ENCODE measurements at places on chromosomes 1 and 21. TPM values are rescaled to one million over a fixed set of nuclear protein-coding genes. Genes with fewer than 3 reads are reported as not detected.

GRCh38 chr1:42137766-42138165, 15.4 kb upstream of the GUCA2B start:
- no peak for DNase-seq

DNA sequence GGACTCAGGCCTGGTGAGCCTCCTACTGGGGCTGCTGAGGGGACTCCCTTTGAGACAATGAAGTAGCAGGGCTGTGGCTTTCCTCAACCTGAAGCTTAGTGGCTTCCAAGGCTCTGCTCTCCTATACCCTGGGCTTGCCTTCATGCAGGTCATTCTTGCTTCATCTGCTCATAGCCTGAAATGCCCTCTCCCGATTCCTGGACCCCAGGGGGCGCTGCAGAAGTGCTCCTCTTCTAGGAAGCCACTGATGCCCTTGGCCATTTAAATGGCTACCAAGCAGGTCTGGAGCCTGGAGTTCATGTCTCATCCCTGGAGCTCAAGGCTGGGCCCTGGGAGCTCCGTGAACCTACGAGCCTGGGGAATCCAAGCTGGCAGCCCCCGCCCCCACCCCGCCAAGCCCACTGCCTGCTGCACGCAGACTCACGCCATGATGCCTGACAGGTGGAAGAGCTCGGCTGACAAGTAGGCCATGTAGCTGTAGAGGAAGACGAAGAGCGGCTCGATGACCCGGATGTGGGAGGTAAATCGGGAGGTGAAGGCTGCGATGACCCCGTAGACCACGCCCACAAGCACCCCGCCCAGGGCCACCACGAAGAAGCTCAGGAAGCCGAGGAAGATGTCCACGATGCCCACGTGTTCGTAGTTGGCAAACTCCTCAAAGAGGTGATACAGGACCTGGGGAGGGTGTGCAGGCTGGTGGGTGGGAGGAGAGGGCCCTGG, 45.7 kb downstream of the SLC9A1 start:
- DNase-seq = no peak

- DNase-seq = no peak
Measured at GRCh38 chr21:35606146-35606545, 454.2 kb downstream of the SETD4 start.

GRCh38 chr1:64328193-64328592, 124.8 kb downstream of the UBE2U start:
- DNase-seq = no peak

GRCh38 chr1:219121679-219122078, 52.0 kb upstream of the LYPLAL1 start:
- DNase-seq = no peak

- no peak for DNase-seq
Measured at GRCh38 chr1:82775406-82776000, 974.8 kb downstream of the ADGRL2 start.

GRCh38 chr1:21239221-21239620, 51.0 kb downstream of the ECE1 start:
- no peak for DNase-seq

- DNase-seq = no peak
Measured at GRCh38 chr1:1629430-1630190, 2.4 kb upstream of the MMP23B start.

The GJA4 gene
- not detected for total RNA-seq

GRCh38 chr1:9643351-9644256, 7.9 kb upstream of the PIK3CD start:
- DNase-seq = no peak

- DNase-seq = no peak
Measured at GRCh38 chr1:162111572-162111971, 42.1 kb downstream of the NOS1AP start.

- DNase-seq = no peak
Measured at GRCh38 chr1:91589437-91589836, 88.8 kb downstream of the CDC7 start.

DNA sequence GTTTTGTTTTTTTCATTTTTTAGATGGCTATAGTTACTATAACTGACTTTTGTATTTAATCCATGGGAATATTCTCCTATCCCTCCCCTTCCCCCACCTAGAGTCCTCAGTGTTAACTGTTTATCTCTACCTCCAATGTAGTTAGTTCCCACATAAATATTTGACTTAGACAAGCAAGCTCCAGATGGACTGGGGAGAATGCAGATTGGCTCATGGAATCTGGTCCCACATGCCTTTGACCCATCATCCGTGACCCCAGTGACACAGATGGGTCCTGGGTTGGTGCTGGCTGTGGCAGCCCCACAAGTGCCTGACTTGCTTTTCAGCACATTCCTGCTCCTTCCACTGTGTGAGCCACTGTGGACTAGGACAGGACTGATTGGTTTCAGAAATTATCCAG, 41.8 kb downstream of the ATP2B4 start:
- DNase-seq = no peak

The OR6K3 gene
- not detected for total RNA-seq

The SMPDL3B gene
- 29.2 TPM for total RNA-seq

GRCh38 chr1:38044221-38045215, 2.1 kb downstream of the POU3F1 start:
- no peak for DNase-seq

DNA sequence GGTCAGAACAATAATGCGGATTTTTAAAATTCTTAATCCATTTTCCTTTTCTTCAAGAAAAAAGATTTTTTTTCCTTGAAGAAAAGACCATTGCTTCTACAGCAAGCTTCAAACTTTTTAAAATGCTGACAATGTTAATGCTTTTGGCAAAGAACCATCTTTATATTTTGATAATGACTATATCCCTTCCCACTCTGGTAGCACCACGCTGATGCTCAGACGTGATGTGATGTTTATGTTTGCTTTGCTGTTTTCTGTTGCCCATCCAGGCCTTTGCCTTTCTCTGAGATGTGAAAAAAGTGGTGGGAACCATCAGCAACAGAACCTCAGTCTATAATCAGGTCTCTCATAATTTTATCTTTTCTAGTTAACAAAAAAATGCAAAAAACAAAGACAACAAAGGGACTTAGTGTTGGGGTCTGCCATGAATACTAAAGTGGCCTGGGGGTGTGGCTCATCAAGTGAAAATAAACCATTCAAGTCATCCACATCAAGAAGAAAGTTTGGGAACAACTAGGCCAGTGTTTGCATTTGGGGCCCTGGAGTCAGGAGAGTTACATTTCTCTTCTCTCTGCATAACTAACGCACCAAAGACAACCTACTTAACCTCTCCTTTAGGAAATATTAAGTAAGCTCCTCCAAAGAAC, 244.6 kb upstream of the DMRTA2 start:
- no peak for DNase-seq

GRCh38 chr1:41955461-41956159, 36.9 kb upstream of the HIVEP3 start:
- peak; percentile 96 for DNase-seq

DNA sequence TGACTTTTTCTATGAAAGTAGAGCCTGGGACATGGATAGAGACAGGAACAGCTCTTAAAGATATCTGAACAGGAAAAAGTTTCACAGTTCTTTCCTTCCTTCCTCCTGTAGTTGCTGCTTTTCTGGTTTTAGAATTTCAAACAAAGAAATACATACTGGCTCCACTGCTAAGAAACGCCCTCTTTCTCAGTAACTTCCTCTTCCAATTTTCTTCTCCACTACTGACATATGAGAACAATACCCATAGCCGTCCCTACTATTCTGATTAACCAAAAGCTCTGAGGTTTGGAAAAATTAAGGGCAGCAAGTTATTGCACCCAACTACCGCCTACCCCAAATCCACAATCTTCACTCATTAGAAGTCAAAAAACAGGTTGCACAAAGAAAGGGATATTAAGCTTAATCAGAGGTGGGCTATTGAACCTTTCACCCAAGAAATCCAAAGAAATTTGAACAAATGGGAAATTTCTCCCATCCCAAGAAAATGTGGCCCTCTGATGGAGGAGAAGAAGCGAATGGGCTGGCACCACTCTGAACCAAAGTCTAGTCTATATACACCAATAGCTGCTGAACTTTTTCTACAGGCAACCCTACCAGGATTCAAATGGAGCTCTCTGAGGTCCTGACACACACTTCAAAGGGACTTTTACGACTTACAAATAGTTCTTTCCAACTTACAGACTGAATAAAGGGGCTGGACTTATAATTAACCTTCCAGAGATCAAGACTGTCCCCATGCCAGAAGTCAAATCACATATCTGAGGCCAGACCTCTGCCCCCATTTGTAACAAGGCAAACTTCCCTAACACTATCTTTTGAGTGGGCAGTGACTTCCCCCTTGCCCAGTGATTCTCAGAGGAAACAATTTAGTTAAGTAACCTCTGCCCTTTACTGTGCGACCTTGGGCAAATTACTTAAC, 1.7 kb downstream of the WASF2 start:
- peak; percentile 38 for DNase-seq

The GJB4 gene
- total RNA-seq = 5.8 TPM

The RGS18 gene
- not detected for total RNA-seq

The CHI3L1 gene
- not detected for total RNA-seq

DNA sequence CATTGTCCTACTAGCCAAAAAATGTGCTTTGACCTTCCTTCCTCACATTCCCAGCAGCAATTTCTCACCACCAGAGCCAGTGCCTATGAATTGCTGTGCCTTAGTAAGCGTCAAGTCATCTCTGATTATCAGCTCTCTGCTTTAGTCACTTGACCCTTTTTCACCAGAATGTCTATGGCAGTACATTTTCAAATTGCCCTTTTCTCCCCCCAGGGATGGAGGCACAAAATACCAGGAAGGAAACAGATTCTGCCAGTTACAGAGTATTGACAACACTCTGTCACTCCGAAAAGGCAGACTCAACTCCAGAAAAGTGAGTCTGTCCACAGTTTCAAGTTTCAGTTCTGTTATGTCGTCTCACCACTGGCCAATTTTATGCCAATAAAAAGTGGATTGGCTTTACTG, 167.4 kb downstream of the TNFSF18 start:
- DNase-seq = no peak

DNA sequence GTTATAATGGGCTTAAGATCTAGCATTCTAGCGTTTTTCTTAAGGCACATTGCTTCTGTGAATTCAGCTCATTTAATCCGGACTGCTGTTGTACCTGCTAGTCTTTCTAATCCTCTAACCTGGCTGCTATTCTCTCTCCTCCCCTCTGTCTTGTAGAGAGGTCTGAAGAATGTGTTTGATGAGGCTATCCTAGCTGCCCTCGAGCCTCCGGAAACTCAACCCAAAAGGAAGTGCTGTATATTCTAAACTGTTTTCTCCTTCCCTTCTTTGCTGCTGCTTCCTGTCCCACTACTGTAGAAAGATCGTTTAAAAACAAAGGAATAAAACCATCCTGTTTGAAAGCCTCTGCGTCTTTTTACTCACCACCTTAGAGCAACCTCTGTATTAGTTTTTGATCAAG, 37.3 kb downstream of the CDC42 start:
- no peak for DNase-seq

DNA sequence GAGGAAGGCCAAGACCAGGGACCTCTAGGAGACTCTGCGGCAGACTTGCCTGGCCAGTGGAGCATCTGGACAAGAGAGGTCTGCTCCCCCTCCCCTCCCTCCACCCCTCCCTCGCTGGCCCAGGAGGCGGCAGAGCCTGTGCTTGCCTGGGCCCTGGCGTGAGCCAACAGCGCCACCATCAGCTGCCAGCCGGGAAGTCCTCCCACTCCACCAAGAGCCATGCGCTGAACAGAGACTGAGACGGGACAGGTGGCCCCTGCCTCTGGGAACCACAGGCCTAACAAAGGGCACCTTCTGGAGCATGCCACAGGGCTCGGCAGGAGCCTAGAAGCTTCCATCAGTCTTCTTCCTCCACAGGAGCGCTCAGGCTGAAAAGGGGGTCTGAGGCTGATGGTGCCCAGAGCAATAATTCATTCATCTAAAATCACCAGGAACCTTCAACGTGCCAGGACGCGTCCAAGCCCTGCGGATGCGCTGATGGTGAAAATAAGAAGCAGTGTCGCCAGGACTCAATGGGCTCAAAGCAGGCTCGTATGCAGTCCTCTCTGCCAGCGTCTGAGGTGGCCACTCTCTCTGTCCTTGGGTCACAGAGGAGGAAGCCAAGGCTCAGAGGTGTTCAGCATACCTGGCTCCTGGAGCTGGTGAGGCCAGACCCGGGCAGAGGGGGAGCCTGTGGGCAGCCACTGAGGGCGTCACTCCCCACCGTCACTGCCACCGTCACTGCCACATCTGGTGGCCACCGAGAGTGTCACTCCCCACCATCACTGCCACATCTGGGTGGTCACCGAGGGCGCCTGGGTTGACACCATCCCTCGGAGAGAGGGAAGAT, 161.2 kb downstream of the NPHP4 start:
- no peak for DNase-seq

DNA sequence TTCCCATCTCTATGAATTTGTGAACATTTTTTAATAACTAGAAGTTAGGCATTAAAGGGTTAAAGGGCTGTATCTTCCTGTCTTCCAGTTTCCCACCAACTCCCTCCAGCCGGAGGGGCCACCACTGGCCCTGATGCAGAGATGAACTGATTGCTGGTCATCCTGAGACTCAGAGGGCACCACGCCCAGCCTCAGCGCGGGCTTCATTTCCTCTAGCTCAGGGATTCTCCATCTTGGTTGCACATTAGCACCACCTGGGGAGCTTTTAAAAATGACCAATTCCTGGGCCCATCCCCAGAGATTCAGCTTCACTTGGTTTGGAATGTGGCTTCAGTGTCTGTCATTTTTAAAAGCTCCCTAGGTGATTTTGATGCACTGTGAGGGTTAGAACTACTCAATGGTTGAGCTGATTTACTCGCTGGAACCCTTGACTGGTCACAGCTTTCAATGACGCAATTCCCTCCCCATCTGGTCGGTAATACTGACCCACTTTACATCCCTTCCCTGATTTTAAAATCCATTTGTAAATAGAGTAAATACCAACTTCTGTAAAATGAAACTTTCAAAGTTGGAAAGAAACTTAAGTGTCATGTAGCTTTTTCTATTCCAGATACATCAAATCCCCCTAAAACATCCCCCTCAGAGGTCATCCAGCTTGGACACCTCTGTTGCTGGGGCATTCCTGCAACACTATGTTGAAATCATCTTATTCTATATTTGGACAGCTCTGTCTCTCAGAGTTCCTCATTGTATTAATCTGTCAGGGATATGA, 5.1 kb downstream of the NAV1 start:
- no peak for DNase-seq

DNA sequence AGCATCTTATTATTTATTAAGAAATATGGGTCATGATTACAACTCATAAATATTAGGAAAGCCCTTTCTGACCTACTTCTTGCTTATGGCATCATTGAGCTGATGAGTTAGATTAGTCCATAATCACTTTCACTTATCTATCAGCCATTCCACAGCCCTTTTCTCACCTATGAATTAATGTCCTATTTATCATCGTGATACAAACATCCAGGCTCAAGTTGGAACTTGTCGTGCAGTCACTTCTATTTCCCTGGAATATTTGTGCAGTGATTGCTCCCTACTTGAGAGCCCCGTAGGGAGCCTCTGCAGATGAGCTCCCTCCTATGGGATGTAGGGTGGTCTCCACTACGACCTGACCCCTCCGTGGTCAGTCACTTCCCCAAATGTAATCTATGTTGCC, 8.1 kb upstream of the F3 start:
- DNase-seq = no peak

The INSRR gene
- not detected for total RNA-seq

DNA sequence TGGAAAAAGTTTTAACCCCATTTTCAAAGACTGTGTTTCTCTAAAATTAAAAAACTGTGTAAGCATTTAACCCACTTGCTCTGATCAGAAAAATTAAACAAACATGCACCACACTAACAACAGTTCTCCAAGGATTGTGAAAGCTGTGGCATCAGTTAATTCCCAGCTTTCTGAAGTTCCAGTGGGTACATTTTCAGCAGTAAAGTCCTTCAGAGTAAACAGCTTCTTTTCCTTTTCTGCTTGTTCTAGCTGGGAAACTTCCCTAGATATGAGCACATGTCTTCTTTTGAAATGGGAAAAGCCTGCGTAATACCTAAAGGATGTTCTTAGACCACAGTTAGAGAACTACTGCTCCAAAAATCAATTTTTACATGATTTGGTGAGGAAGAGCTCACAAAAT, 11.1 kb downstream of the PRRX1 start:
- no peak for DNase-seq

All from PC-9 (cell line).